Activated B cell treated with CpG ODN at 0.5 μM for 24 hours (primary cell): ENCODE measurements at places on chromosomes 5 and 9.

DNA sequence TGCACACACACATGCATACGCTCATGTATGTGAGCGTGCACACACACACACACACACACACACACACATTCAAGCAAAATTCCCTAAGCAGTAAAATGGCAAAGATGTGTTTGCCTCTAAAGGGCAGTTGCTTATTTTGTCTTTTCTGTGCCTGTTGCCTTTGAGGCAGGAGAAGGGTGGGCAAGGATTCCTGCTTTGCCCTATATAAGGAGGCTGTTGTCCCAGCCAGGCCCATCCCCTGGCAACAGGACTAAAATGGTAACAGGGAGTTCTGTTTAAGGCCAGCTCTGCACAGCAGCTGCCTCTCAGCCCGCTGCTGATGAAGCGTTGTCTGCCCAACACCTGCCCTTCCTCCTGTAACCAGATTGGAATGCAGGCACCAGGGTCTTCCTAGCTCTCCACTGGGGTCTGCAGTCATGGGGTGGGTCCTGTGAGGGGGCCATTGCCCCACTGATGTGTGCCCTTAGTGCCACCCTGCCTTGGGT lies 64.4 kb downstream of the PPARGC1B start:
- DNase-seq, result no peak

GRCh38 chr5:59496524-59497134 lies 396.9 kb downstream of the PDE4D start:
- no peak for DNase-seq

DNA sequence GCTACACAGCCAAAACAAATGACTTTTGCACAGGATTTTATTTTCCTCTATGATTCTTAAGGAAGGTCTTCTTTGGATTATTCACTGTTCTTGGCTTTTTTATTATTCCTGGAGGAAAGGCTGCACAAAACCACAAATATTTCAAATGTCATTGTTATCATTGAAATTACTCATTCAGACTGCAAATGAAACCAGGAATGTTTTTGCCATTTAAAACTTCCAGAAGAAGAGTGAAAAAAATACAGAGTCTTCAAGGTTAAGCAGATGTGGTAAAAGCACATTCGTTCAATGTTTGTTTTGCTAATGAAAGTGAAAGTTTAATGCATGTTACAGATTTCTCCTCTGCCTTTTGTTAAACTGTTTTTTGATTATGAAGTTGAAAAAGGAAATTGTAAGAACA lies 238.2 kb downstream of the TLE4 start:
- no peak for DNase-seq

DNA sequence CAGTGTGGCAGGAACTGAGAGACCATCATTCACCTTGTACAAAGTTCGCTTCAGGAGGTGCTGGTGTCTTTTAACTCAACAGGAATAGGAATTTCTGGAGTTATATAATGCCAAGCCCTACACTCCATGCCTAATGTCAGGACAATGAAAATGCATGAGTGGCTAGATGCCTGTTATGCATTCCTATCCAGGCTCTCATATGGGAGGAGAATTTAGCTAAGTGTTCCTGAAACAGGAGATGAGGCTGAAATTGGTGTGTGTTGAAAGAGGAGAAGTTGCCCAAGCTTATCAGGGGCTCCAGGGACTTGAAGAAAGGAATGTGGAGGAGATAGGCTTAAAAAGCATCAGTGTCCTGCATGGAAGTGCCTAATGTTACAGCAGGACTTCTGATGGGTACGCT lies 26.8 kb upstream of the PRUNE2 start:
- no peak for DNase-seq

GRCh38 chr9:77677397-77677796 lies 29.3 kb upstream of the GNA14 start:
- DNase-seq, result no peak

- no peak for DNase-seq
These were observed 2.8 kb downstream of the ARL15 start for GRCh38 chr5:54307583-54307982.

- no peak for DNase-seq
These were observed 344.4 kb downstream of the MAN2A1 start for GRCh38 chr5:110034056-110034600.

DNA sequence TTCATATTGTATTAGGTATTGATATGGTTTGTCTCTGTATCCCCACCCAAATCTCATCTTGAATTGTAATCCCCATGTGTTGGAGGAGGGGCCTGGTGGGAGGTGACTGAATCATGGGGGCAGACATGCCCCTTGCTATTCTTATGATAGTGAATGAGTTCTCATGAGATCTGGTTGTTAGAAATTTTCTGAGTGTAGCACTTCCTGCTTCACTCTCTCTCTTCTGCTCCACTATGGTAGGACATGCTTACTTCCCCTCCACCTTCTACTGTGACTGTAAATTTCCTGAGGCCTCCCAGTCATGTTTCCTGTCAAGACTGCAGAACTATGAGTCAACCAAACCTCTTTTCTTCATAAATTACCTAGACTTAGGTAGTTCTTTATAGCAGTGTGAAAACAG lies 187.4 kb upstream of the SLC24A2 start:
- DNase-seq, result no peak

- DNase-seq, result no peak
These were observed 362.8 kb downstream of the NPR3 start for GRCh38 chr5:33073881-33074327.

- no peak for DNase-seq
These were observed 14.8 kb downstream of the IL9 start for GRCh38 chr5:135880801-135881200.

- DNase-seq, result no peak
These were observed 6.8 kb downstream of the SPOCK1 start for GRCh38 chr5:137492331-137492730.

DNA sequence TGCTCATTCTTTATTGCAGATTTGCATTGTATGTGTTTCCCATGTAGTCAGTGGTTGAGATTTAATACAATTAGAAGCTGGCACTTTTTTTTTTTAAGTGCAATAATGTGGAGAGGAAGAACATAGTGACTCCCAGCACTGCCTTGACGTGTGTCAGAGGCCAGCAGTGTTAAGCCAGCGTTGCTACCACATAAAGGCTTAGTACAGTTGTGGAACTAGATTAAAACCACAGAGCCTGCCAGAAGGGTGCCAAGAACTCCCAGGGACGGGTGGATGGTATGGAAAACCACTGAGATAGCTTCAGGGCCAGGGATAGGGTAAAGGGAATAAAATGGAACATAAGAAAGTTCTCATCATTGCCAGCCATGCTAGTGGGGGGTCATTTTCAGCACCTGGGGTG lies 142.9 kb downstream of the TRIO start:
- DNase-seq, result no peak

GRCh38 chr5:10519729-10520128 lies 44.1 kb upstream of the ANKRD33B start:
- no peak for DNase-seq

DNA sequence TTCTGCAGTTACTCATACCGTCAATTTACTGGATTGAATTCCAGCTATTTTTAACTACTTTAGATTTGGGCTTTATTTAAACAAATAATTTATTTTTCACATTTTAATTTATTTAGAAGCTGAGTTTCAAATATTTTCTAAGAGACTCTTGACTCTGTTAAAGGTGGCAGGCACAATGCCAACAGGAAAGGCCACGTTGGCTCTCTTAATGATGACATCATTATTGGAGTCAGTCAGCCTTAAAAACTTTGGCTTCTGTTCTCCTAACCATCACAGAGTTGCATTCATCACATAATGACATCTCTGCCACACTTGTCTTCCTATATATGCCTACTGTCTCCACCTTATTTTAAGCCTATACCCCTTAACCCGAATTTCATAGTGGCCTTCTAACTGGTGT lies 172.3 kb upstream of the PLPPR1 start:
- no peak for DNase-seq

- no peak for DNase-seq
These were observed 7.0 kb downstream of the GIN1 start for GRCh38 chr5:103112910-103113309.

DNA sequence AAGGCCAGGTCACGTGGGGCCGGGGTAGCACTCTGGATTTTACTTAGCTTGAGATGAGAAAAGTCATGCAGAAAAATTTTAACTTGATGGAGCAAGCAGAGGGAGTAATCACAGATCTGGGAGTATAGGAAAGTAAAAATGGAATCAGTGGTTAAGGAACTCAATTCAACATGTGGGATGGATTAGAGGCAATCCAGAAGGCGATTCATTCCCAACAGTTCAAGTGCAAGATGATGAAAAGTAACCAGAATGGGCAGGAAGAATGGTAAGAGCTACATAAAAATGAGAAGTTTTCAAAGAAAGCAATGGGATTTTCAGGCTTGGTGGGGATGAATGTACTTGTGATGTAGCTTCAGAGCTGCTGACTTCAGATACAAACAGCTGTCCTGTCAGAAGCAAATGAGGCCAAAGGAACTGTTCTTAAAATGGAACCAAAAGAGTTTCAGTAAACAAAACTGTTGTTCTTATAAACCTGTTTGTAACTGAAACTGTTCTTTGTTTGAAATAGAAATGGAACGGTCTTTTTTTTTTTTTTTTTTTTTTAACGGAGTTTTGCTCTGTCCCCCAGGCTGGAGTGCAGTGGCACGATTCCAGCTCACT lies 5.6 kb upstream of the SEC24A start:
- no peak for DNase-seq

DNA sequence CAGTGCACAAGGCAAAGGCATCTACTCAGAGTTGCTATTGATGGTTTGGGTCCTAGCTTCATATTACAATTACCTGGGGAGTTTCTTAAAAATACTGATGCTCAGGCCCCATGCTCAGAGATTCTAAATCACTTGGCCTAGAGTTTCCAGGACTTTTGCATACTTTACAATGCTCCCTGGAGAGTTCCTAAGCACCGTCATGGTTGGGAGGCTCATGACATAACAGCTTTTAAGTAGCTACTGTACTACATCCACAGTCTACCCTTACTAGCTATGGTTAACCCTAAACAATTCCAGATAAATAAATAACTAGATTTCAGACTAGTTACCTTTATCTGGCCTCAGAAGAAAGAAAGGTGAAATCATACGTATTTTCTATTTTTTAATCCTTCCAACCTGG lies 414.4 kb downstream of the PDE4D start:
- no peak for DNase-seq

GRCh38 chr9:38195737-38196161 lies 126.7 kb upstream of the SHB start:
- no peak for DNase-seq

- DNase-seq, result no peak
These were observed 158.6 kb upstream of the PPP1R26 start for GRCh38 chr9:135320943-135321342.

GRCh38 chr5:24222876-24223275 lies 421.9 kb downstream of the CDH10 start:
- no peak for DNase-seq

DNA sequence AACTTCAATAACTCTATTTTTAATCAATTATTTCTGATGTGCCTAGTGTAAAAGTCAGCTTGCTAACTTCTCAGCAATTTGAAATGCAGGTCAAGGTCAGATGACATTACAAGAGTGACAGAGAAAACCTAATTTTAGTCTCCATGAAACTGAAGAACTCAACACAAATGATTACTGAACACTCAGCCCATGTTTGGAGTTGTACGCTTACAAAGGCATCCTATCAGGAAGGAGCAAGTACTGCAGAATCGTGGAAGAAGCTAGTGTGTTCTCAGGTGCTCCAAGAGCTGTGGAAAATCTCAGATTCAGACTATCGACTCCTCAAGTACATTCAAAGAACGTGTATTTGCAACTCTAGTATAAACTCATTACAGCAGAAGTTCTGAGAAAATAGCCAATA lies 526.7 kb downstream of the PDE4D start:
- no peak for DNase-seq

- no peak for DNase-seq
These were observed 179.8 kb upstream of the PLPPR1 start for GRCh38 chr9:100848726-100849125.

- DNase-seq, result no peak
These were observed 1.6 kb downstream of the COL5A1 start for GRCh38 chr9:134643222-134643671.

DNA sequence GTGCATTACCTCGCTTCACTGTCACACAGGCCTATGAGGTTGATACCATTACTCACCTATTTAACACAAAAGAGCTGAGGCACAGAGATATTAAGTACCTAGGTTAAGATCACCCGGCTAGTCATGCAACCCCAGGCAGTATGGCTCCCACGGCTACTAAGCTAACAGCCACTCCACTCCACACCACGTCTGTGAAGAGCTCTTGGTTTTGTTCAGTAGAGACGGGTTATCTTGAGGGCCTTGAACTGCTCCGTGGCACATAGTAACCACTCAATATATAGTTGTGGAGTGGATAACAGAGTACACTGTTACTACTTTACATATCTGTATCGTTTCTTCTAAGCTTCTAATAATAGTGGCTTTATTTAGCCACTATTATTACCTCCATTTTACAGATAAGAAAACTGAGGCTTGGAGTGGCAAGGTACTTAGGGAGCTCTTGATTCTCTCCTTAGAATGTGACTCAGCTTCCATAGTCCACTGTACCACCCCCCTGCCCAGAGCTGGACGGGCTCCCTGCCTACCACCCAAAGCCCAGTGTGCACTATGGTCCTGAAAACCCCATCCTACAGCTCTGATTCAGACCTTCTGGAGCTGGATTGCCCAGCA lies 1.0 kb upstream of the CORO2A start:
- no peak for DNase-seq

GRCh38 chr5:156556666-156557406 lies 229.9 kb downstream of the SGCD start:
- DNase-seq, result no peak

- no peak for DNase-seq
These were observed 221.2 kb upstream of the CLINT1 start for GRCh38 chr5:158080112-158080511.

DNA sequence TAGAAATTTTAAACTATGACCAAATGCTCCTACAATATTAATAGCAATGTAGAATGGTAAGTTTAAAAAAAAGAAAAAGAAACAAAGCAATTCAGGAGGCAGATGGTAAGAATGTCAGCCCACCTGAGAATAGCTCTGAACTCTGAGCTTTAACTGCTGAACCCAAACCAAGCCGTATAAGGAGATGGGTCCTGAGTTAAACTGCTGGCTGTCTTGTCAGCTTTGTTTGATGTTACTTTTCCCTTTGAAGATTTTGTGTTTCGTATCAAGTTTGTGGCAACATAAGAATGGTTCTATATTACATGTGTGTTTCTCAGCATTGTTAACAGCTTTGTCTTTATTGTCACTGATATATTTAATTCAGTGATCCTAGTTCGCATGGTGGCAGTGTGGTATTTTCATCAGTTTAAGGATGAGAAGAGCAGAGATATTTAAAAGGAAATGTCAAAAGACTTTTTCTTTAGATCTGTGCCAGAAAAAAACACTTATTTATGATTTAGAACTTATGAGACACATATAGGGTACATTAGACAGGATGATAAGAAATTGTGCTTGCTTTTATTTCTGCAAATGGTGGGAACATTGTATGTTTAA lies 390.1 kb downstream of the CCDC171 start:
- DNase-seq, result no peak

DNA sequence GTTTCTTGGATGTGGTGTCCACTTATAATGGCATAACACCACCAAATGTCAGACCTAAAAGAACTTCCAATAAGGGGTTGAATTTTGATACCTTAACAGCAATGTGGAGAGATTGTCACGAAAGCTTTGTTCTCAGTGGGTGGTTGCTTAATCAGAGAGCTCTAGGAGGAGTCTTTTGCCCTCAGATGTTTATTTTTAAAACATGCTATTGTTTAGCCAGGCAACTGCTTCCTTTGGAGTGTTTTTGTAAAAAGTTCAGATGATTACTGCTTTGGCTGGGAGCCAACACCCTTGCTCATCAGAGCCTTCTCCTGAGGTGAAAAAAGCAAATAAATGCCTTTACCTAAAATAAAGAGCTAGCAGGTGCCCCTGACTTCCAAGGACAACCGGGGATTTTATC lies 65.0 kb downstream of the SLC1A1 start:
- DNase-seq, result no peak
